ENCODE measurements at places on chromosomes 13 and 19.

- DNase-seq: peak; percentile 45
Observed at GRCh38 chr19:49421039-49421877, 2.0 kb downstream of the PTH2 start.

DNA sequence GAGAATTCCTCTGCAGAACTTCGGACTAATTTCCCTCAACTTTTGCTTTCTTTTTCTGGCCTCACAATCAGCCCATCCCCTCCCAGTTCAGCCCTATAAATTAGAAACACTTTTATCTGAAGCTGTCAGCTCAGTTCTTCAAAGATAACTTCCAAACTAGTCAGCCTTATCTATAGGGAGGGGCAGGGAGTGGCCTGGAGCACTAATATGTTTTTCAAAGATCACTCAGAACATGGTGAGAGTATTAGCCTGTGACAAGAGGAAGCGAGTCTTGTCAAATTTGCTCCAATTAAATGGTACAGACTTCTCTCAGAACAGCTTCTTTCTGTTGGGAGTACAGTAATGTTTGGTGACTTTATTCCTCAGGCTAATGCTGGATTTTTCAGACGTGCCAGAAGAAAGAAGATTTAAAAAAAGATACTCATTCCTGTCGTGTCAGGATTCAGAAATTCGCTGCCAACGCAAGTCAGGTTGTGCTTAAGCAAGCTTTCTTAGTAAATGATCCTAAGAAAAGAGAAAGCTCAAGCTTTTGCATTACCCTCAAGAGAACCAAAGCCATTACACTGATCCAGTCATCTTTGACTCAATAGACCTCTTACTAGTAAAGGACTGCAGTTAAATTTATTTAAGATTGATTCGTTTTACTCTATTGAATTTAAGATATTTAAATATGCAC lies 1033.6 kb downstream of the SLITRK5 start:
- no peak for DNase-seq

- DNase-seq: no peak
Observed at GRCh38 chr13:33367171-33367895, 81.8 kb upstream of the STARD13 start.

DNA sequence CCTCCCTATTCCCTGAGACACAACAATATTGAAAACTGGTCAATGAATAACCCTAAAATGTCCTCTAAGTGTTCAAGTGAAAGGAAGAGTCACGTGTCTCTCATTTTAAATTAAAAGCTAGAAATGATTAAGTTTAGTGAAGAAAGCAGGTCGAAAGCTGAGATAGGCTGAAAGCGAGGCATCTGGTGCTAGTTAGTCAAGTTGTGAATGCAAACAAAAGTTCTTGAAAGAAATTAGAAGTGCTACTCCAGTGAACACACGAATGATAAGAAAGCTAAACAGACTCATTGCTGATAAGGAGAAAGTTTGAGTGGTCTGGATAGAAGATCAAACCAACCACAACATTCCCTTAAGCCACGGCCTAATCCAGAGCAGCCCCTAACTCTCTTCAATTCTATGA lies 99.4 kb upstream of the ZNF507 start:
- DNase-seq: no peak

GRCh38 chr19:49739098-49739497 lies 24.0 kb downstream of the TSKS start:
- no peak for DNase-seq

- no peak for DNase-seq
Observed at GRCh38 chr13:111632906-111633305, 312.5 kb downstream of the TEX29 start.

DNA sequence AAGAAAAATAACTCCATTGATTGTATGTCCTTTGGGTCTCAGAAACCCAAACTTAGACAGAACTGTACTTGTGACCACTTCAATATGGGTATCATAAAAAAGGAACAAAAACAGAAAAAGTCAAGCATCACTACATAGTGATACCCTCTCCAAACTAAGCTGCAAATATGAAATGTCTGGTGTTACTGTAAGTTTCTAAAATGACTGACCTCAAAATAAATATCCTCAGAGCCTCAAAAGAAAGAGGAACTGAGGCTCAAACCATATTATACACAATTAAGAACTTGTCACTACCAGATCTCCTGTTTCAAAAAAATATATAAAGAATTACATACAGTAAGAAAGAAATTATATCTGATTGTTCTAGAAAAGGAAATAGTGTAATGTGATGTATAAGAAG lies 787.9 kb upstream of the KLHL1 start:
- no peak for DNase-seq

GRCh38 chr19:16026756-16027155 lies 49.5 kb upstream of the TPM4 start:
- no peak for DNase-seq

- DNase-seq: no peak
Observed at GRCh38 chr13:74773248-74773647, 639.0 kb upstream of the KLF12 start.

DNA sequence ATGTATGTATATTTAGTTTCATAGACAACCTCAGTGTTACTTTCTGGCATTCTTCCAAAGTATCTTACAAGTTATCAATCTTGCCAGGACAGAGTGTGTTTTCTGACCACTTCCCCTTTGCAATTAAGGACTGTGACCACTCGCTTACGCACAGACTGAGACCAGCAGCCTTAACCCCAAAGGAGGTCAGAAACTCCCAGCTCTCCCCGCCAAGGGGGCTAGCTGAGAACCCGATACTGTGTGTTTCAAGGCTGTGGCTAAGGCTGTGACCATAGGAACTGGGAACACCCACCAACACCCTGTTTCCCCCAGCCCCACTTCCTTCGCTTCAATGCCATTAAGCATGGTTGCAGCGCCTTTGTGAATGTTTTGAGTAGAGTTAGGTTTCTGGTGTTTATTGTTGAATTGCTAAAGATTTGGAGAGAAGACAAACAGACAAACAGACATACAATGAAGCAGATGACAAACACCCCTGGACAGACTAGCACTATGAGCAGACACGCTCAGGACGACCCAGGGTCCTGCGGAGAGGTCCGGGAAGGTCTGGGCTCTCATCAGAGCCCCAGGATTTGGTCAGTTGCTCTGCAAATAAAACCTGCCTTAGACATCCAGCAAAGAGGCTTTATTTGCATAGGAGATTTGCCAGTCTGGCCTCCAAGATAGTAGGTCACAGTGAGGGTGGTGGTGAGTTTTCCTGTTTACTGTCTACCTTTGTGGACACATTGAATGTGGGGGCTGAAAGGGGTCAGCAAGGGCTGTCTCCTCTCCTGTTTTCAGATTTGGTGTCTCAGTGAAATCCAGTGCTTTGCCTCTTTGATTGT lies 25.0 kb upstream of the TNFSF11 start:
- no peak for DNase-seq

Data from activated T-cell treated with anti-CD3 and anti-CD28 coated beads, Interleukin-2, amount 50 U/mL, for 1 hour (primary cell).